Large intestine (tissue), 12 donors: ENCODE measurements at places on chromosomes 6 and 20. TPM values are rescaled to one million over a fixed set of nuclear protein-coding genes. Genes with fewer than 3 reads are reported as not detected.

GRCh38 chr6:68497927-68498326, 137.2 kb upstream of the ADGRB3 start:
- no peak for DNase-seq

DNA sequence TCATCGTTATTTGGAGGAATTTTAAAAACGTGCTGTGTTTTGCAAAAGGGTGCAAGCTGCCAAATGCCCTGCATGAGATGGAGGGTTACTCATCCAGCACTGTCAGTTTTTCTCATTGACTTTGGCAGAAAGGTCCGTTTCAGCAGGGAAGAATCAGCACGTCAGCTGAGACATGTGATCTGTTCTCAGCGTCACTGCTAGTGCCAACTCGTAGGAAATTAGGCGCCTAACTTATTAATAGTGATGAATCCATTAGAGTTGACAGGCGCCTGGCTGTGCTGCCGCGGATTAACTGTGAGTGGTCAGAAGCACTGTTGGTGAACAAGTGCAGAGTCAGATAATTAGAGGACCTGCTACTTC, 175.5 kb upstream of the FOXQ1 start:
- DNase-seq: no peak

- no peak for DNase-seq
Measured at GRCh38 chr6:3940703-3941102, 91.5 kb downstream of the FAM50B start.

- DNase-seq: peak; percentile 67
Measured at GRCh38 chr6:167291623-167292300, 647 bp downstream of the UNC93A start.

PI16 gene
- 0.81 TPM for polyA plus RNA-seq

APOBEC2 gene
- 5.6 TPM for polyA plus RNA-seq
